Activated naive CD4-positive, alpha-beta T cell treated with Interleukin-2 at 50 U/mL for 16 hours (primary cell): ENCODE measurements at places on chromosomes 11 and 22.

GRCh38 chr11:6622261-6623171 lies 3.3 kb upstream of the TPP1 start:
- no peak for DNase-seq

GRCh38 chr11:57481315-57481714 lies 21.0 kb downstream of the RTN4RL2 start:
- DNase-seq = no peak

GRCh38 chr11:46972343-46972742 lies 35.8 kb downstream of the CSTPP1 start:
- no peak for DNase-seq

- DNase-seq = no peak
These were observed 39.2 kb upstream of the KLHL35 start for GRCh38 chr11:75472081-75472732.

- DNase-seq = no peak
These were observed 7.1 kb downstream of the EWSR1 start for GRCh38 chr22:29275167-29275566.

- no peak for DNase-seq
These were observed 6.9 kb downstream of the SLC39A13 start for GRCh38 chr11:47415091-47415854.

- no peak for DNase-seq
These were observed 65.5 kb upstream of the CHORDC1 start for GRCh38 chr11:90288212-90288821.

DNA sequence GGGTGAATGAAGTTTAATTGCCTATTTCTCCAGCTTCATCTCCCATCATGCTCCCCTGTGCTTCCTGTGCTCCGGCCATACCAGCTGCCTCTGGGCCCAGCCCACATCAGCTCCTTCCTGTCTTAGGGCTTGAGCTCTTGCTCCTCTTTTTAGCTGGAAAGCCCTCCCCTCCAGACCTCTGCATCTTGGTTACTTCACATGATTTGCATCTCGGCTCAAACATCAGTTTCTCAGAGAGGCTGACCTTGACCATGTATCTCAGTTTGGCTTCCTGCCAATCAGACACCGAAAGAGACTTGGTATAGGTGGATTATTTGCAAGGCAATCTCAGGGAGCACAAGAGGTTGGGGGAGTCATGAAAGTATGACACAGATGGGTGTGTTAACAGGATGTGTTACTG lies 73.2 kb upstream of the TIMP3 start:
- no peak for DNase-seq
